ENCODE measurements at places on chromosomes 6 and 20.

DNA sequence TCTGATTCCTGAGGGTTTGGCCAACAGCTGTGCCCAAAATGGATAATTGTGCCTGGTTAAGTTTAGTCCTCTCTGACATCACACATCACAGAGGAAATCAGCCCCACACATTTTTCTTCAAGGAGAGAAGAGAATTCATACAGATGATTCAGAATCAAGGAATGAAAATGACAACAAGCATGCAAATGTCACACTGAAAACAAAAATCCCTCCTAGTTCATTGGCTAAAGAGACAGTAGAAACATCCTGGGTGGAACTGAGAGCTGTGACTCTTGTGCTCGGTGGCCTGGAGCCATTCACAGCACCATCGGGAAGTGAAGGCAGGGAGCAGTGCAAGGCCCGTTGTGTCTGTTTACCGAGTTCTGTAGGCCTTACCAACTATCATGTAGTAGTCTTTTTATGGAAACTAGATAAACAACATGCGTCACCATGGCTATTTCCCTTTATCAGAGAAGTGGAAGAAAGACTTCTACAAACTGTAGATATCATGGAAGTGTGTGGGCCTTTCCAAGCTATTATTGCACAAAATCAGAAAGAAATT, 81.7 kb upstream of the TENT5A start:
- no peak for DNase-seq

- no peak for DNase-seq
Measured at GRCh38 chr6:25022140-25022553, 86.4 kb upstream of the RIPOR2 start.

- DNase-seq = no peak
Measured at GRCh38 chr6:129317931-129318820, 391.8 kb downstream of the ARHGAP18 start.

- DNase-seq = no peak
Measured at GRCh38 chr6:15020119-15020770, 225.6 kb upstream of the JARID2 start.

DNA sequence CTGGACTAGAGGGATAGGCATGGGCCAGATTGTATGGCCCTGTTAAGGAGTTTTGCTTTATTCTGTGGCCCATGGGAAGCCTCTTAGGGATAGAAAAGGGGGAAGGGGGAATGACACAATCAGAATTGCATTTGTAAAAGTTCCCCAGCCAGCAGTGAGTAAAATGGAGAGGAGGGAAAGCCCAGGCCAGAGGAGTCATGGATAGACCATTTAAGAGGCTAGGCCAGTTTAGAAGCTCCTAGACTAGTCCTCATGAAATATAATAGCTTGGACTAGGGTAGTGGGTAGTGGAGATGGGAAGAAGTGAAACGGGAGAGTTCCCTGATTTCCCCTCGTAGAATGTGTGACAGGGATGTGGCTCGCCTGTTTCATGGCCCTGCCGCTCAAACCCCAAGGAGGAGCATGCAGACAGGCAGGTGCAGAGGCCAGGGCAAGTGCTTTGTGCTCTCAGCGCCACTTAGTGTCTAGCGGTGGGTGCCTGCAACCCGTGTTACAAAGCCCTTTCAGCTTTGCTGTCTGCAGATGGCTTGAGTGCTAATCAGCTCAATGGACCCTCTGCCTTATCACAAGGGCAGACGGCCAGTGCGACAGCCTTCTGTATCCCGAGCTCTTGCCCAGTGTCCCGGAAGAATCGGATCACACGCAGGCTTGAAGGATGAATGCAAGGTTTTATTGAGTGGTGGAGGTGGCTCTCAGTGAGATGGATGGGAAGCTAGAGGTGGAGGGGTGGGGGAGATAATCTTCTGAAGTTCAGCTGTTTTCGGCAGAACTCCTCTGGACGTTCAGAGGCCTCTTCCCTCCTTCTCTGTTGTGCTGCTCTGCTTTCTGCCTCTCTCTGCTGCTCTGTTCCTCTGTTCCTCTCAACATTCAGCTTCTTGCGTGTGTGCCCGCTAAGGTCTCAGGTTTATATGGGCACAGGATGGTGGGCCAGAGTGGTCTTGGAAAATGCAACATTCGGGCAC, 141.1 kb downstream of the CEP57L1 start:
- DNase-seq = no peak

- DNase-seq = no peak
Measured at GRCh38 chr20:31567380-31567720, 37.7 kb upstream of the ID1 start.

DNA sequence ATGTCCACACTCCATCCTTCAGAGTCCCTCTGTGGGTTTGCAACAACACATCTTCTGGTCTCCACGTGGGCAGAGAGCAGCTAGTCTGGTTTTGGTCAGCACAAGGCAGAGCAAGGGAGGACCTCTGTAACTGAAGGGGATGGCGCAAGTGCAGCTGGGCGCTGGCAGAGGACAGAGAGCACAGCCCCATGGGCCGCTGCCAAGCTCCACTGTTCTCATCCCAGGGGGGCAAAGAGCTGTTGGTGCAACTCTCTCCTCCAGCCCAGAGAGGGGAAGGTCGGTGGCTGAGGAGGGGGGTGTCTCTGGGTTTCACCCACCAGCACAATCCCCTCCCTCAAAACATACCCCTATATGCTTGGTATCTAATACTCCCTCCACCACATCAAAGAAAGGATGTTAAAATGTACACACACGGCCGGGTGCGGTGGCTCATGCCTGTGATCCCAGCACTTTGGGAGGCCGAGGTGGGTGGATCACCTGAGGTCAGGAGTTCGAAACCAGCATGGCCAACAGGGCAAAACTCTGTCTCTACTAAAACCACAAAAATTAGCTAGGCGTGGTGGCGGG, 9.1 kb downstream of the ATP9A start:
- no peak for DNase-seq

- no peak for DNase-seq
Measured at GRCh38 chr20:44035924-44036323, 121.3 kb downstream of the TOX2 start.

DNA sequence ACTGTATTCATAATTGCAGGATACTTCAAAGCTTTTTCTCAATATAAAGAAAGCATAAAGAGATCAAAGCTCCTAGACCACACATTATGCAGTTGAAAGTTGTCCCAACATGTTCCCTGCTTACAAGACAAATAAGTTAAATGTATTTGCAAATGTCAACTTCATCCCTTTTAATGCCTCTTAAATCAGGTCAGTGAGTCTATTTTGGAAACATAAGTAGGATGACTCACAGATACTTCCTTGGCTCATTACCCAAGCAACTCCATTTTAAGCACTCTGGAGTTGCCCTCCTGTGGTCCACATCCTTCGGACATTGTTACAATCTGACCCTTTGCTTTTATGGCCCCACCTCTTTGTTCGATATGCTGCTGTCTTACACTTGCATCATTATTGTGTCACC, 162.0 kb downstream of the FAXC start:
- DNase-seq = no peak

DNA sequence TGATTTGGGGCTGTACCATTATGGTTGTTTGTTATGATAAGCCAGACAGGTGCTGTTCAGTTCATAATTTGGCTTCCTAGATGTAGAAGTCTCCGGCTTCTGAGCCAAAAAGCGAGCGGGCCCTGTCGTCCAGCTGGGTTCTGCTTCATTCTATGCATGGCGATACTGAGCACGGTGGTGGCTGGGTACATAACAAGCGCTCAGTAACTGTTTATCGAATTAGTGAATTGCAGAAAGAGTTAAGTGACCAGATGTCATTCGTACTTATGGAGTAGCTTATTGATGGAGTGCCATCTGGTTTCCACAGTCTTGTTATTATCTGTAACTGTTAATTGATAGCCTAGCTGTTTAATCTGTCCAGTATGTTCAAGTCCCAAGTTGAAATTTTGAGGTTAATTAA, 85.0 kb downstream of the DTD1 start:
- DNase-seq = no peak

DNA sequence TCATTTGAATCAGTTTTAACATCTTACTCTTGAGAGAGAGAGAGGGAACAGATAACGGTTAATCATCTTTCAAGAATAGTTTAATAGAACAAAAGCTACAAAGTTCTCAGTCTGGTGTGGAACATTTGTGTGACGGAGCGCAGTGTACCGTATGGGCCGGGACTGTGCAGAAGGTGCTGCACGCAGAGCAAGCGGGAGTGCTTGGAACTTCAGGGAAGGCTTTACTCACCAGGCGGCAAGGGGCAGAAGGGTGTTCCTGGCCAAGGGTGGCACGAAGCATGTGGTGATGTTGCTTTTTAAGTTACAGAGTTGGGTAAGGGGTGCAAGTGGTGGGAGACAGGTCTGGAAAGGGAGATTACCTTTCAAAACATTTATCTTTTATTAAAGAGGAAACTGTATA, 95.7 kb downstream of the TULP4 start:
- DNase-seq = no peak

DNA sequence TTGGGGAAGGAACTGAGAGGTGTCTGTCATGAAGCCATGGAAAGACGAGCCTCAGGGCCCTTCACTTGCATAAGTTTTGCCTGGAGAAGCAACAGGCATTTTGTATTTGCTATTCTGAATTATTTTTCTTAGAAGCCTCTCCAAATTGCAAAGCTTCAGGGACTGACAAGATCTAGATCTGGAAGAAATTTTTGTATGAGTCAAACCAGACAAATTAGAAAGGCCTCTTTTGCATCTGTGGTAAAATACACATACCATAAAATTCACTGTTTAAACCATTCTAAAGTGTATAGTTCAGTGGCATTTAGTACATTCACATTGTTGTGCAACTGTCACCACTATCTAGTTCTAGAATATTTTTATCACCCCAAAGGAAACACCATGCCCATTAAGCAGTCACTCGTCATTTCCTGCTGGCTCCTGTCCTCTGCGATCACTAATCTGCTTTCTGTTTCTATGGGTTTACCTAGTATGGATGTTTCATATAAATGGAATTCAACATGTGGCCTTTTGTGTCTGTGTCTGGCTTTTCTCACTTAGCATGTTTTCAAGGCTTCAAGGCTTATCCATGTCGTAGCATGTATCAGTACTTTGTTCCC, 269.1 kb downstream of the PHF3 start:
- no peak for DNase-seq

- DNase-seq = no peak
Measured at GRCh38 chr6:79263359-79263758, 28.9 kb upstream of the HMGN3 start.

DNA sequence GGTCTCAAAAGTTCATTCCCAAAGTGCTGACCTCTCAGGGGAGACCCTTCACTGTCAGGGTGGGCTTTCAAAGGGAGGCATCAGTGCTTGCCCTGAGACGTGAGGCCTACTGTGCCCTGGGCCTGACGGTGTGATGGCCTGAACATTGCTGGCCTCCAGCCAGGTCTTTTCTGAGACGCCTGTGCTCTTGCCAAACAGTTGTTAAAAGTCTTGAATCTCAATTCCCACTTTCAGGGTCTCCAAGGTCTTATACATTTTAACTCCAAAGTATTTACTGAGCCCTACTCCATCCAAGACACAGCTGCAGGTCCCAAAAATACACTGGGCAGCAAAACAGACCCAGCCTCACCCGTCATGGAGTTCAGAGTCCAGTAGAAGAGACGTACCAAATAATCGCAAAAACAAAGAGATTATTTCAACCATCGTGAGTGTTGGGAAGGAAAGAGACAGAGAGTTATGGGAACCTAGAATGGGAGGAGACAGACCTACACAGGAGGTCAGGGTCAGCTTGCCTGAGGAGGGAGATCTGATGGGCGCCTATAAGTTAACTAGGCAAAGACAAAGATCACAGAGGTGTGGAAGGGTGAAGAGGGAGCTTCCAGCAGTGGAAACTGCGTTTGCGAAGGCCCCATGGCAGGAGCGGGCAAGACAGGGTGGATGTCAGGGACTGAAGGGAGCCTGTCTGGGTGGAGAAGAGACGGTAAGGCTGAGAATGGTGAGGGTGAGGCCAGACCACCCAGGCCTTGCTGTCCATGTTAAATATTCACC, 446.3 kb downstream of the PREX1 start:
- DNase-seq = no peak

GRCh38 chr6:104608101-104608500, 251.6 kb downstream of the HACE1 start:
- no peak for DNase-seq

DNA sequence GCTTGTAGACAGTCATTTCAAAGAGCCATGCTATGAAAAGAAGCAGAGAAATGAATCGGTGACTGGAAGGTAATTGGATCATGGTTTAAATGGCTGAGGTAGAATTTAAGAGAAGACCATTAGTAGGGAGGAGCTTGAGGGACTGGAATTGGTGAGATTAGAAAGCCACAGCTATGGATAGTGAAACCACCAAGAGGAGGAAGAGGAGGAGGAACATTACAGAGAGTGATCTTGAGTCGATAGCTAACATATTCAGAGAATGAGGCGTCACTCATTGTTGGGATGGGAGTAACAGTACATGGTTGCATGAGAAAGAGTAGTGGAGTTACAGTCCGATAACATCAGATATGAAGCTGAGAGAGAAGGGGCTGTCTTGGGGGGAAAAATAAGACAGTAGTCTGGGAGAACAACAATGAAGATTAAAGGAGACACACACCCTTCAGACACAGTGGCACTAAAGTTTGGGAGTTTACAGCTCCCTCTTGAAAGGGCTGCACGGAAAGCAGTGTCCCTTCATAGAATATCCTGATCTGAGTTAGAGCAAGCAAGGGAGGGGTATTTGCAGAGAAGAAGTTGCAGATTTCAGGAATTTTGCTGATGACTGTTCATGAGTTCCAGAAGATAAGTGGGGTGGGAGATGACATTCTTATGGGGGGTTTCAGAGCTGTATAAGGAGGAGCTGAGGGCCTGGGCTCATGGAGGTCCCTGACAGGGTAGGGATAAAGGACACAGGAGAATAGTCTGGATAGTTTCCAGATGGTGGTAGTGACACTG, 15.1 kb upstream of the LAMP5 start:
- DNase-seq = no peak

- DNase-seq = no peak
Measured at GRCh38 chr20:48920527-48921167, 864 bp upstream of the ARFGEF2 start.

DNA sequence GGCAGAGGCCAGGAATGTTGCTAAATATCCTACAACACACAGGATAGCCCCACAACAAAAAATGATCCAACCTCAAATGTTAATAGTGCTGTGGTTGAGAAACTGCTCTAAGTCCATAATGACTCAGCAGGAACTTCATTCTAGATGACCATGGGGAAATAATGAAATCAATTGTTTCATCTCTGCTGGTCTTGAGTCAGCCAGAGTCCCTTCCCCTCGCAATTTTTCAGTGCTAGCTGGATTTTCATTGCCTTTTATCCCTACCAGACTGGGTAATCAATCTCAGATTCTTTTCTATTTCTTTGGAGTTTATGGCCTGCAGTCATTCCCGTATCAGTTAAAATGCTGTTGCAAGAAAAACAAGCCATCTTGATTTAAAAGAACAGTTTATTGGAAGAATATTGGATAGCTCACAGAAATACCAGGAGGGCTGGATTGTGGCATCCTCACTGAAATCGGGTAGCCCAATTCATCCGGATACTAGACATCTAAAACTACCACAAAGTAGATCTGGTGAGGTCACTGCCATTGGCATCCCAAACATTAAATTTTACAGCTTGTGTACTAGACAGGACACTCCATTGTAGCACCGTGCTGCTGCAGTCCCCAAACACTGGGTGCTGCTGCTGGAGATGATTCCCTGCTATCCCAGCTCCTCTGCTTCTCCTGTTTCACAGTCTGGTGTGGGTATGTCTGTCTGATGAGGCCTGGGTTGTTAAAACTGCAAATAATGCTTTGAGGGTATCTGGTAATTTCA, 30.3 kb upstream of the POPDC3 start:
- no peak for DNase-seq
